ENCODE measurements at places on chromosomes 4 and X.

DNA sequence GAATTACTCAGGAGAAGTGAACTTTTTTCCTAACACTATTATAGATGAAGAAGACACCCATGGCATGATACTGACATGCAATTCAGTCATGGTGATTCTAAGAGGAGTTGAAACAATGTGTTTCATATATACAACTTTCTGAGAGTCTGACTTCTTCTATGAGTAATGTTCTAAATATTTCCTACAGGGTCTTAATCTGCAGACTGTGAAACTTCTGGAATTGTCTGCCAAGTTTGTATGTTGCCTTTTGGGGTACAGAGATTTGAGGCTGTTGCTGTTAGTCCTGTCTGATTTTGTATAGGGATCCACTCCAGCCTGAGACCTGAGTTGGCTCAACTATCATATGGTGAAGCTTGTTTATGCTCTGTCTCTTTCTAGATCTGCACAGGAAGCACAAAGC lies 160.6 kb upstream of the GATB start:
- no peak for DNase-seq

DNA sequence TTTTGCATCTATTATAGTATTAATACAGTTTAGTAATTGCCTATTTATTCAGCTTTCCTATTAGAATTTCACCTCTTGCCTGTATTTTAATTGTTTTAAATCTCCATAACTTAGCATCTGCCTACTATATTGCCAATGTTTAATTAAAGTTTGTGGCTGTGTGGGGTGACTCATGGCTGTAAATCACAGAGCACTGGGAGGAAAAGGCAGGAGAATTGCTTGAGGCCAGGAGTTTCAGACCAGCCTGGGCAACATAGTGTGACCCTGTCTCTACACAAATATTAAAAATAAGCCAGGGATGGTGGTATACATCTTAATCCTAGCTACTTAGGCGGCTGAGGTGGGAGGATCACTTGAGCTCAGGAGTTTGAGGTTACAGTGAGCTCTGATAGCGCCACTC lies 14.5 kb upstream of the CCSER1 start:
- DNase-seq: no peak

DNA sequence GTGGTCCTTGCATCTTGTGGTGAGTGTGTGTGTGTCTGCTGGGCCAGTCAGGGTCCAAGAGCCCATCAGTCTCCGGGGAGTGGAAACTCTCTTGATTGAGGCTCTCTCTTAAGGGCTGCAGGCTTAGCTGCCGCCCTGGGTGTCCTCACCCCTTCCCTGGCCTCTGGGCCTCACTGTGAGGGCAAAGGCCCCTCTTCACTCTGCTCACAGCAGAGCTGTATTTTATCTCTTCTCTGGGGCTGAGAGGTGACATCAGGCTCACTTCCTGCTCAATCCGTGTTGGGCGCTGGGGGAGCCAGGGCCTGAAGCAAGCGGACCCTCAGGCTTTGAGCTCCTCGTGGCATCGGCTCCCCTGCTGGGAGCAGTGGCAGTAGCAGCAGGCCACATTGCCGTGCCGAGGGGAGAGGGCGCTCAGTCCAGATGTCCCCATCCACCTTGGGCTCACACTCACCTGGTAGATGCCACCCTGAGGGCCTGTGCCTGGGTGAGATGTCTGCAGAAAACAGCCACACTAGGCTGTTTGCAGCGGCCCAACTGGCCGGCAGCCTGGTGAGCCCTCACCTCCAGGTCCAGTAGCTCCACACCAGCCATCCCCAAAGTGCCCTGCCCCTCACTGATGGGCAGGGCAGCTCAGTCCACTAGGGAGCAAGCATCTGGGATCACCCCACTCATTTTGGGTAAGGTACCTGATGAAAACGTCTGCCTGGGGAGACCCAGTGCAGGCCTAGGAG lies 24.7 kb upstream of the PRPS1 start:
- DNase-seq: no peak

GRCh38 chr4:143384381-143384994 lies 47.8 kb downstream of the GAB1 start:
- DNase-seq: no peak

- no peak for DNase-seq
Measured at GRCh38 chrX:30615229-30615628, 37.7 kb upstream of the TASL start.

DNA sequence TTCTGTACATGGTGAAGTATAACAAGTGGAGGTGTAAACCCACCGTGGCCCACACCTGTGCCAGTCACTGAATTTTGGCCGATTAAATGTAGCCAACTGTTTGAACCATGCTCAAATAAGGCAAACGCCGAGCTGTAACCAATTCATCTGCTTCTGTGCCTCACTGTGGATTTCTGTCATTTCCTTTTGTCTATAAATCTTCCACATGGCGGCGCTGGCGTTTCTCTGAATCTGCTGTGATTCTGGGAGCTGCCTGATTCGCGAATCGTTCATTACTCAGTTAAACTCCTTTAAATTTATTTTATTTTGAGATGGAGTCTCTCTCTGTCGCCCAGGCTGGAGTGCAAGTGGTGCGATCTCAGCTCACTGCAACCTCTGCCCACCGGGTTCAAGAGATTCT lies 19.2 kb downstream of the SUPT20HL2 start:
- DNase-seq: no peak

- no peak for DNase-seq
Measured at GRCh38 chr4:109072595-109072994, 229.9 kb downstream of the COL25A1 start.

- no peak for DNase-seq
Measured at GRCh38 chrX:71661919-71662318, 5.4 kb upstream of the LOC101059915 start.

DNA sequence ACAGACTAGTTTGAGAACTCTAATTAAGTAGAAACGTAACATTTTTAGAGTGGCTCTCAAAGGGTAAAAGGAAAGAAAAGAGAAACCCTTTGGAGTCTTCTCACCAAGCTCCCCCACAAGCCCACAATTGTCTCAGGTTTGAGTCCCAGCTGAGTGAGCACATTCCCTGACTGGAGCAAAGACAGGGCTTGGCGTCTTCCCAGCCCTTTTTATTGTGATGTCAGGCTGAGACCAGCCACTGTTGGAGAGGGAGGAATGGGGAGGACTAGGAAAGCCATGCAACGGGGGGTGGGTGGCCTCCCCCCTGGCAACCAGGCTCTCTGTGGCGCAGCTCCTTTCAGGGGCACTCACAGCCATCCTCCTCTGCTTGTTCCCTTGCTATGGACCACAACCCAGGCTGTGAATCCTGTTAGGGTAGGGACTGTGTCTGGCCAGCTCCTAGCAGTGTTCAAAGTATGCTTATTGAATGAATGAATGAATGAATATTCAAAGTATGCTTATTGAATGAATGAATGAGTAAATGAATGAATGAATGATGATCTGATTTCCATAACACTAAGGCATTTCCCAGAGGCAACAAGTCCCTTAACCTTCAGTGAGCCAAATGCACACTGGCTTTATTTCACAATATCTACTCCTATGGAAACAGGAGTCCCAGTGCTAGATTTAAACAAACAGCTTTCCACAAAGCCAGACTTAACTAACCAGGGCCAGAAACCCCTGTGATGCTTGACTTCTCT lies 413.3 kb downstream of the MID1IP1 start:
- no peak for DNase-seq

GRCh38 chr4:22607382-22607781 lies 85.4 kb upstream of the GBA3 start:
- DNase-seq: no peak

- no peak for DNase-seq
Measured at GRCh38 chr4:114472269-114473032, 126.2 kb upstream of the UGT8 start.

DNA sequence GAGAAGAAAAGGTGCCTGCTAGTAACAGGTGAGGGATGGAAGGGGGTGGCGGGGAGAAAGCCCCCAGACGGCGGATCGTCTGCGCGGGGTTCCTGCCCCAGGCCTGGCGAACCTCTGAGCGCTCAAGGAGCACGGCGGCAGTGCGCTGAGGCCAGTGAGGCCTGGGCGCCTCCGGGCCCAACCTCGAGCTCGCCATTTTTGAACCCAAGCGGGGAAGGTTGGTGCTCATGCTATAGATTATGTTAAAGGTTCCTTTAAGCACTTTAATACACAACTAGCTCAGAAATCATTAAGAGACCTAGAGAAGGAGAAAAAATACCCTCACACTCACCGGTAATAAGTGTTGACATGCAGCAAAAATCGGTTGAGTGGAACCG lies 7.9 kb downstream of the PITX2 start:
- DNase-seq: no peak

- no peak for DNase-seq
Measured at GRCh38 chr4:101348995-101349800, 1.9 kb upstream of the PPP3CA start.

GRCh38 chr4:76434901-76435527 lies at the start of gene SHROOM3:
Gene SHROOM3 (plus strand): TSS chr4:76435229. CDS start chr4:76436053, 824 bp downstream.
- peak; percentile 60 for DNase-seq

DNA sequence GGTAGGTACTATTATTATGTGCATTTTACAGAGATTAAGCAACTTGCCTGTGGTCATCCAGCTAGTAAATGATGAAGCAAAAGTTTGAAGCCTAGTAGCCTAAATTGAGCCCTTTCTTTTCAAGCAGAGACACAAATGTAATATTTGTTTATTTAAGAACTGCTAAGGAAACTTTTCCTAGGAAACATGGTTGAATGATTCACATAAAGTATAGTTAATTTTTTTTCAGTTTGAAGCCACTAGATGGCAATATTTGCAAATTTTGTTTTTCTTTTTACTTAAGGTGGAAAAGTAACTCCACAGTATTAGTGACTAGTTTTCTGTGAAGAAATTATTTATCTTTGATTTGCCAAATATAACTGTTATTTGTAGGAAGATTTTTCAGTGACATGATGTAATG lies 52.8 kb upstream of the ANKRD17 start:
- DNase-seq: no peak

DNA sequence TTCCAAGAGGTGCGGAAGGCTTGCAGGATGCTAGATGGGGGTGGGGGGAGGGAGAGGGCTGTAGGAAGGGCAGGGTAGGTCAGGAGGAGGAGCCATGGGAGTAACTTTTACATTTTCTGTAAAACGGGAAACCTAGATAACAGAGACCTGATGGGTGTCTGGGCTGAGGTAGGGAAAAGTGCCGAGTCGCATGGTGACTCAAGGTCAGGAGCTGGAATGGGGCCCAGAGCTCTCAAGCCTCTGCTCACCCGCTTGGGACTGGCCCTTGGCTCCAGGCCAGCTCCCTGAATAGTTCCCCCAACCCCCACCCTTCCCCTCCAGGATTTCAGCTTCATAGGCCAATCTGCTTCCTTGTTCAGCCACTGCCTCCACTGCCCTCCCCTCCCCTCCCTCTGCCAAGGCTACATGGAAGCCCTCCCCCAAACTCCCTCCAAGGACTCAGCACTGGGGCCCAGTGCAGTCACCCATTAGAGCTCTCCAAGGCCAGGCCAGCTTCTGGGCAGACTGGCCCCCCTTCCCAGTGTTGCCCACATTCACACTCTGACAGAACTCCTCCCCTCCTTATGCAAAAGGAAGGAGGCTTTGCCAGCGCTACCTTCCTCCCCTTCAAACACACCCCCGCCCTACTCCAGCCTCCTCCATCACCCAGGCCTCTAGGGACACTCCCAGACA lies 43.6 kb downstream of the TSC22D3 start:
- DNase-seq: peak; percentile 62

DNA sequence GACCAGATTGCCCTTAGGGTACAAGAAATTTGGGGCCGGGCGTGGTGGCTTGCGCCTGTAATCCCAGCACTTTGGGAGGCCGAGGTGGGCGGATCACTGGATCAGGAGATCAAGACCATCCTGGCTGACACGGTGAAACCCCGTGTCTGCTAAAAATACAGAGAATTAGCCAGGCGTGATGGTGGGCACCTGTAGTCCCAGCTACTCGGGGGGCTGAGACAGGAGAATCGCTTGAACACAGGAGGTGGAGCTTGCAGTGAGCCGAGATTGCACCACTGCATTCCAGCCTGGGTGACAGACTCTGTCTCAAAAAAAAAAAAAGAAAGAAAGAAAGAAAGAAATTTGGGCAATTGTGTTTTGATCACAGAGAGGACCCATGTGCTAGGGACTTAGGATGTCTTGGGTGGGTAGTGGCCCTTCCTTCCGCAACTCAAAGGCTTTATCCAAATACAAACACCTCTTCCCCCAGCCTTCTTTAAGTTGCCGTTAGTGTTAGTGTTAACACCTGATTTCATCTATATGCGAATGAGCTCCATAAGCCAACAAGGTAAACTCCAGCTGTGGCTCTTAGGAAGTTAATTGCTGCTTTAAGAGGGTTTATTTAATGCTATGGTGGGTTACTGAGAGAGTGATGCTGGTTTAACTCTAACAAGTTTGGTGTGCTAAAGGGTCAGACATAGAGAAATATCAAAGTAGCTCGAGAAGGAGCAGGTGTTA lies 8.6 kb upstream of the CCDC110 start:
- DNase-seq: no peak

- DNase-seq: no peak
Measured at GRCh38 chr4:81304871-81305270, 89.8 kb upstream of the PRKG2 start.

DNA sequence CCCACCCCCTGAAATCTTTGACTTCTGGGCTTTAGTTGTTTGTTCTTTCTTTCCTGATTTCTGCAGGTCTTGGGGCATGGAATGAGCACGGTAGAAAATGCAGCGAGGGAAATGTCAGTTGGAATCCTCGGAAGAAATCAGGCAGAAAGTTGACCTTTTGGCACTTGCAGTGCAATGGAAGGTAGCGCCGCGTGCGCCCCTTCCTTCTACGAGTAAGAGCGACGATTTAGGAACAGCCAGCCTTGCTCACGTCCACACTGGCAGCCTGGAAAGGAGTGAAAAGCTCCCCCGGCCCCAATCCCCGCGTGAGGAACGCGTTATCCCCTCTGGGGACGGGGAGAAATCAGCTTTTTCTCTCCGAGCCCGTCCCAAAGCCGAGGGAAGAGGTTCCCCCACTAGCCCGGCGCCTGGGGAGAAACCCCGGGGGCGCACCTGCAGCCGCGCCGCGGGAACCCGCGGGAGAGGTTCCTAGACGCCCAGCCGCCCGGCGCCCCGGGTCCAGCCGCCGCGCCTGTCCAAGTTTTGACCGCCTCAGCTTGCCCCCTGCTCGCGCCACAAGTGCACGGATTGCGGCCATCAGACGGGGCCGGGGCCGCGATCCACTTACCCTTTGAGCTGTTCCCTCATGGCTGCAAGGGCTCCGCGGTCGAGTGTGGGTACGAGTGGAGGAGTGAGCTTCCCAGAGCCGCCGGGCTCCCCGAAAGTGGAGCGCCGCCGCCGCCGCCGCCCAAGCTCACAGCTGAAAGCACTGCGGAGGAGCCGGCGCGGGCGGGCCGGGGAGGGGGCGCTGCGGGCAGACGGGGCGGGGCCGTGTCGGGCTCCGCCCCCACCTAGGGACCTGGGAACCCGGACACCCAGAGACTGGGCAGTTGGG lies 194.6 kb upstream of the FTHL17 start:
- no peak for DNase-seq

Data from DMS79 (cell line).